Activated T-cell treated with anti-CD3 and anti-CD28 coated beads for 4 hours (primary cell): ENCODE measurements at places on chromosomes 4 and X.

- no peak for DNase-seq
Measured at GRCh38 chr4:185457136-185457535, 14.4 kb downstream of the CCDC110 start.

DNA sequence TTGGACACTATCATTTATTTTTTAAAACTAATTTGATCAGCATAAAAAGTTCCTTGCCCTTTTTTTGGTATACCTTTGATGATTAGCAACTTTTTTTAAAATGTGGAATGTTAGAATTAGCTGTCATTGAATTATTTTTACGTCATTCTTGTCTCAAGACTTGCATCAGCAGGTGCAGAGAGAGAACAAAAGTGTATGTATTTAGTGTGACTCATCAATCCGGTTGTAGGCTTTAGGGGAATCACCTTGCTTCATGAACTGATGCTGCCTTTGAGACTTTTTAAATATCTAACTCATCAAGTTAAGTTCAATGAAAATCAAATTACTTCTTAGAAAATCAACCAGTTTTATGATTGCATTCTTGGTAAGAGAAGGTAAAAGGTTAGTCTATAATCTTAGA lies 125.1 kb downstream of the ARX start:
- no peak for DNase-seq

DNA sequence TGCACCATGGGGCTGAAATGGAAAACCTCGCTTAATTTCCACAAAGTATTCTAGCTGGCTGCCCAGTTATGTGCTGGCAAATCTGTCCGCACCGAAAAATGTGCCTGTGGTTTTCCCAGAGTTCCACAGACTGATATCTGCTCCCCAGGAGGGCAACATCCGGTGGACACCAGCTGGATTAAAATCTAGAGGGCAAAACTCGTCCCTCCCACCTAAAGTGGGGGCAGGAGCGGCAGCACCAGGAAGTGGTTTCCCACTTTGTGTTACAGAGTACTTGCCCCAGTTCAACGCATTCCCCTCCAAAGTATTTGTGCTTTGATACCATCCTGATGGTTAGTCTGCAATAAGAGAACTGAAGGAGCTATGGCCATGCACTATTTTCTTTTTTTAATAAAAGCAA lies 187.6 kb downstream of the TSPAN5 start:
- no peak for DNase-seq

DNA sequence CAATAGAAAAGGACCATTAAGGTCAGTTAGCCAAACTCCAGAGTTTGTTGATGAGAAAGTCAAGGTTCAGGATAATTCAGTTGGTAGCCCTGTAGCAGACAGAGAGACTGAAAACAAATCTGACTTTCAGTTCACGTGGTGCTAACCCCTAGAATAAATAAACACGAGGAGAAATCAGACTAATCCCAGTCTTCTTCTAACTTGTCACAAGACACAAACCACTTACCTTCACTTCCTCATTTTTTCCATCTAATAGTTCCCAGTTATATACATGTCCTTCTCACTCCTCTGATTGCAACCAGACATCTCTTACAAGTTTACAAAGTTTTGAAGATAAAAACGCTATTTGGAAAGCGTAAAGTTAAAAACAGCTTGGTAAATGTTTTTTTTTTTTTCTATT lies 7.7 kb downstream of the TLR7 start:
- no peak for DNase-seq

GRCh38 chr4:188021548-188022249 lies 26.1 kb downstream of the ZFP42 start:
- DNase-seq = no peak

- DNase-seq = no peak
Measured at GRCh38 chrX:139192386-139192961, 338.1 kb upstream of the F9 start.

DNA sequence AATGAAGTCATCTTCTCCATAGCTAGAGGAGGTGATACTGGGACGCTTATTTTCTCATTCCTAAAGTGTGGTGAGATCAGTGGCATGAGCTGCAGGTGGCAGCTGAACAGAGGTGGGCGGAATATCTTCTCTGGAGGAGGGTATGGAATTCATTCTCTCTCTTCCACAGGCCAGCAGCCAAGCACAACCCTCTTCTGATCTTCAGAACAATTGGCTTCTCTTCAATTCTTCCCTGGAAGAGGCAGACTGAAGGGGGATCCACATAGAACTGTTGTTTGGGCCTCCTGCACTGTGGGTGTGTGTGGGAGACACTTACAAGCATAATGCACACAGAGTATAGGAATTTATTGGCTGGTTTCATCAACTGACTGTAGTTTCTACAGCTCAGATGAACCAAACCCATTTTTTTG lies 180.4 kb upstream of the RASGEF1B start:
- DNase-seq = no peak

DNA sequence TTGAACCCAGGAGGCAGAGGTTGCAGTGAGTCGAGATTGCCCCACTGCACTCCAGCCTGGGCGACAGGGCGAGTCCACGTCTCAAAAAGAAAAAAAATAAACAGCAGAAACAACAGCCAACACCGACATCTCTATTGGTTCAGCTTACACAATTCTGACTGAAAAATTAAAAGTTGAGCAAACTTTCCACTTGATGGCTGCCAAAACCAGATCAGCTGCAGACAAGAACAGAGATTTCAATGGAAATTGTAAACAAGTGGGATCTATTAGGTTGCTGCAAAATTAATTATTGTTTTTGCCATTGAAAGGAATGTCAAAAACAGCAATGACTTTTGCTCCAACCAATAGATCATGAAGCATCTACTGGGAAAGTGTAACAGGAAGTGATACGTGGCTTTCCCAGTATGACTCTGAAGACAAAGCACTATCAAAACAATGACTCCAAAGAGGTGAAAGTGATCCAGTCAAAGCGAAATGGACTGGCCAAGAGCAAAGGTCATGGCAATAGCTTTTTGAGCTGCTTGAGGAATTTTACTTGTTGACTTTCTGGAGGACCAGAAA lies 26.3 kb downstream of the UPF3B start:
- DNase-seq = no peak

DNA sequence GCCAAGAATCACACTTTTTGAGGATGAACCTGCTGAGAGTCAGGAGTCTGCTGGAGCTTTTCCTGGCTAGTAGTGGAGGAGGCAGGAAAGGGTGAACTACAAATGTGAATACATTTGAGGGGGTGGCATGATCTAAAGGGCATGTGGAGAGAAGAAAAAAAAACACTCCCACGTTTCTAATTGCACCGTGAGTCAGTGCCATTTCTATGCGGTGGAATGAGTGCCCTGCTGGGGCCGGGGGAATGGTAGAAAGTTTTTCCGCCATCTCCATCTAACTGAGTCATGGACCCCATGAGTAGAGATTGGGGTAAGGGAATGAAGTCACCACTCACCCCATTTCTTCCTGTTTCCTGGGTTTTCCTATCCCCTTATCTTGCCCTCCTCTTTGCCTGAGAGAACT lies 19.8 kb downstream of the BEX3 start:
- no peak for DNase-seq

- no peak for DNase-seq
Measured at GRCh38 chr4:30870513-30870912, 150.3 kb downstream of the PCDH7 start.
